ENCODE measurements at places on chromosomes 4 and X. TPM values are rescaled to one million over a fixed set of nuclear protein-coding genes. Genes with fewer than 3 reads are reported as not detected.

The TBX22 gene
- total RNA-seq, result not detected

GRCh38 chr4:865121-865465 lies 39.2 kb upstream of the CPLX1 start:
- ATAC-seq, result no peak

The RASGEF1B gene
- 8.2 TPM for total RNA-seq

DNA sequence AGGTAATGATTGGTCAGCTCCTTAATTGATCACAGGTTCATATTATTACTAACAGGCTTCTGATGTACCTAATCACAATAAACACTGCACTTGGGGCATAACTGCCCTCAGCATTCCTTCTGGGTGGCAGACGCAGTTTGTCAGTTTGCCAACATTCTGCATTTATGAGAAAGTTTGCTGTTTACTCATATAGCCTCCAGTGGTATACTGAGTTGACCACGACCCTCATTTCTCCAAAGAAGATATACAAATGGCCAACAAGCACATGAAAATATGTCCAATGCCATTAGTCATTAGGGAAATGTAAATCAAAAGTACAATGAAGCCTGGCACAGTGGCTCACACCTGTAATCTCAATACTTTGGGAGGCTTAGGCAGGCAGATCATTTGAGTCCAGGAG lies 26.3 kb downstream of the EFHC2 start:
- no peak for ATAC-seq

DNA sequence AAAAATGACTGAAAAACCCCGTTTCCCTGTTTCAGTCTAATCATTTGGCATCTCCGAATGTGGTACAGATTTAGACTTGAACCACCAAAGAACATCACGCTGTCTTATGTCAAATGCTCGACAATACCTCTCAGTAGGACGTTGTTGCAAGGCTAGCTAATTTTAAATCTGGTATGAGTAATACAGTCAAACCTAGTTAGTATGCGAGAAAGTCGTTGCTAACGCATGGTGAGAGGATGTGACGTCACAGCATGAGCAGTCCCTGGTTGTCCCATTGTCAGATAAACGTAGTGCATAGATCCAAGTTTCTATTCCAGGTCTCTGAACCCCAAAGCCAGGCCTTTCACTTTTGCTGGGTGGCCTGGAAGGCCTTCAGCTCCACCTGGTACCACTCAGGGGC lies 44.7 kb downstream of the SETD7 start:
- ATAC-seq, result no peak

DNA sequence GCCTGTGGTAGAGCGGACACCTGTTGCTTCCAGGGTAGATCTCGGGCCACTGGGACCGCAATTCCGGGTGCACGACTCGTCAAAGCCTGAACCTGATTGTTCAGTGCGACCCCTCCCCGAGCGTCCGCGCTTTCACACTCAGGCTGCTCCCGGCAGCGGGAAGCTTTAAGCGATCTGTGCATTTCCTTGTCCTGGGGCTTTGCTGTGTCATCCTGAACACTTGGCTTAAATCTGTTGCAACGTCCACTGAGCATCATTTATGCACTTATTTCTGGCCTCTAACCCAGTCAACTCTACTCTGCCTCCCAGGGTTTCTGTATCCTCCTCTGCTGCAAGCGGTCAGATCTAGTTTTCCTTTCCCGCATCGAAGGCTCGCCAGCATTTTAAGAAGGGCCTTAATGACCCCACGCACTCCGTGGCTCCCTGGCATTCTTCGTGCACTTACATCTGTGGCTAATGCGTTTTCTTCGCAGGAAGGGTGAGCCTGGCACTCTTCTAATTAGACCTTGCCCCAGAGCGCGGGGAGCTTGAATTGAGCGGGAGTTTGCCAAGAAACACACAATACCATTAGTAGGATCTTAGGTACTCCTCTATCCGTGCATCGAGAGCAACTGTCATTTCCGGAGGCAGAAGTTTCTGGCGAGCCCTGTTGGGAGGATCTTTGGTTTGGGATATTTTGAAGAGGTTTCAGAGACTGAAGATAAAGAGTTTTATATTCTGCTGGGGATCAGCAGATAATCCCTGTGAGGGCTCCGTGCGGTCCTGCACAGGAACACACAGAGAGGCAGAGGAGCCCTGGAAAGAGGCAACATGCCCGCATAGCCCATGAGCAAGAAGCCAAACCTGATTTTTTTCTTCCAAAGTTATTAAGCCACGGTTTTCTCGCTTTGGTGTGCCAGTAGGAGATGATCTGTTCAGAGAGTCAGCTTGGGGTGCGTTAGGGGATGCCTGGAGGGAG lies 654 bp upstream of the DDIT4L start:
- peak; percentile 58 for ATAC-seq

The RNF150 gene
- total RNA-seq, result 70.5 TPM

The CNGA1 gene
- total RNA-seq, result not detected

The FOXR2 gene
- total RNA-seq, result 0.27 TPM

The GPR50 gene
- not detected for total RNA-seq

GRCh38 chr4:36997727-36998126 lies 246.8 kb upstream of the NWD2 start:
- no peak for ATAC-seq

- ATAC-seq, result no peak
These were observed 1.9 kb downstream of the SLC10A3 start for GRCh38 chrX:154488336-154489075.

GRCh38 chr4:10554694-10555093 lies 97.5 kb upstream of the ZNF518B start:
- ATAC-seq, result peak; percentile 74

DNA sequence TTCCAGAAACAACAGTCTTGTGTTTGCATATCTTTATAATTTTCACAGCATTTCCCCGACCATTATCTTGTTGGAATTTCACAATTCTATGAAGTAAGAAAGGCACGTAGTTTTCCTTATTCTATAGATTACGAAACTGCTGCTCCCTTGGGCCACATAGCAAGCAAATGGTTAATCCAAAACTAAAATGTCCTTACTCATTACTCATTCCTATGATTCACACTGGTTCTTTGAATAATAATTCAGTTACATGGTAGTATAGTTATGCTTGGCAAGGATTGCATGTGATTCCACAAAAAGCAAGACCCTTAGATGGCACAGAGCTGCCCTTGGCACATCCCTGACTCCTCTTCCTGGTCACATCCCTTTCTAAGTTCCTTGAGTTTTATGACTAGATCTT lies 51.2 kb downstream of the OR13H1 start:
- ATAC-seq, result no peak

GRCh38 chr4:61727286-61727685 lies 527.2 kb downstream of the ADGRL3 start:
- ATAC-seq, result no peak

The EGF gene
- not detected for total RNA-seq

The SLITRK2 gene
- 0.93 TPM for total RNA-seq

The PDGFRA gene
- 146 TPM for total RNA-seq

DNA sequence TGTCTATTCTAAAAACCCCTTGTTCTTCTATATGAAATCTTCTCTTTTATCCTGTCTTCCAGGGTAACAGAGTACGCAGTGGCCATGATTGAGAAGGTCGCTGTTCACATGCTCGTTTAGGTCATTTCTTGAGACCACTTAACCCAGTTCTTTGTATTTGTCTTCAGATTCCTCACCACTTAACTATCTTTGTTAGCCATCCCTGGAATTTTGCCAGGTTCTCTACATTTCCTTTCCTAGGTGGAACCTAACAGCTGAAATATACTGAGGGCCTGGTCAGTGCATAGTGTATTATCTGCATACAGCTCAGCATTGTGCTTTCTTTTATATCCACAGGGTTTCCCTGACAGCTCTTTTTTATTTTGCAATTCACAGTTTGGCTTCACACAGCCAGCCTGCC lies 148.9 kb upstream of the GALNT7 start:
- no peak for ATAC-seq

The ADAM29 gene
- not detected for total RNA-seq

The CSAG3 gene
- total RNA-seq, result not detected

- ATAC-seq, result no peak
These were observed 126.6 kb upstream of the NDST3 start for GRCh38 chr4:117907646-117908045.

DNA sequence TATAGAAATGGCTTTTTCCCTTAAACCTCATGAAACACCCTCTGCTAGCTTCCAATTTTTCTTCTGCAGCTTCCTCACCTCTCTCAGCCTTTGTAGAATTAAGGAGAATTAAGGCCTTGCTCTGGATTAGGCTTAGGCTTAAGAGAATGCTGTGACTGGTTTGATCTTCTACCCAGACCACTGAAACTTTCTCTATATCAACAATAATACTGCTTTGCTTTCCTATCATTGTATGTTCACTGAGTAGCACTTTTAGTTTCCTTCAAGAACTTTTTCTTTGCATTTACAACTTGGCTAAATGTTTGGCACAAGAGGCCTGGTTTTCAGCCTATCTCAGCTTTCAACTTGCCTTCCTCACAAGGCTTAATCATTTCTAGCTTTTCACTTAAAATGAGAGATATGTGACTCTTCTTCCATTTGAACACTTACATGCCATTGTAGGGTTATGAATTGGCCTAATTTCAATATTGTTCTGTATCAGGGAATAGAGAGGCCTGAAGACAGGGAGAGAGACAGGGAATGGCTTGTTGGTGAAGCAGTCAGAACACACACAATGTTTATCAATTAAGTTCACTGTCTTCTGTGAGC lies 28.2 kb downstream of the TMEM154 start:
- no peak for ATAC-seq

DNA sequence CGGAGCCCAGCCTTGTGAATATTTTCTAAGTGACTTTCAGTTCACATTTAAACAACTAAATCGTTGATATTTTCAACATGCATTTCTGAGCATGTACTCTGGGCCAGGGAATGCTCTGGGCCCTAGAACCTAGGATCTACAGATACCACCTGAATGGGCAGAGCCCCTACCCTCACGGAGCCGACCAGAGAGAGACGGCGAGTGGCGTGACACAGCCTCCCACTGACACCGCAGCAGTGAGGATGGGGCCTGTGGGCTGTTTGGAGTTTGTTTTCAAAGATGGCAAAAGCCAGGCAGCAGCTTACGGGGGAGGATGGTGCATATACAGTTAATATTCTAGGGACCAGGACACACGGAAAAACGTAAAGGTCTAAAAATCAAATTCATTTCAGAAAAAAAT lies 17.7 kb downstream of the NELFA start:
- no peak for ATAC-seq

The EXOC1 gene
- total RNA-seq, result 46.1 TPM

DNA sequence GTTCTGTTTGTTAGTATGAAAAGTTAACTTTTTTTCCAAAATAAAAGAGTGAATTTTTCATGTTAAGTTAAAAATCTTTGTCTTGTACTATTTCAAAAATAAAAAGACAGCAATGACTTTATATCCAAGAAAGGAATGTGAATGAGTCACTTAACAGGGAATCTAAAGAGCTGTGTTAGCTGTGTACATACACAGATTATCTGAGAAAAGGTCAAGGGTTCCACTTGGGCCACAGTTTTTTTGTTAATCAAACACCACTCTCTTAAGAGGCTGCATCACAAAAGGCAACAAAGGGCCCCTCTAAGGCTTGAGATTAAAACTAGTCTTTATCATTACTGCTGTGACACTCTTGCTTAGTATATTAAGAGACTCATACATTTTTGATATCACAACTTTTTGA lies 82.1 kb downstream of the FIP1L1 start:
- ATAC-seq, result no peak

- no peak for ATAC-seq
These were observed 4.5 kb downstream of the GLRA2 start for GRCh38 chrX:14533867-14534266.

DNA sequence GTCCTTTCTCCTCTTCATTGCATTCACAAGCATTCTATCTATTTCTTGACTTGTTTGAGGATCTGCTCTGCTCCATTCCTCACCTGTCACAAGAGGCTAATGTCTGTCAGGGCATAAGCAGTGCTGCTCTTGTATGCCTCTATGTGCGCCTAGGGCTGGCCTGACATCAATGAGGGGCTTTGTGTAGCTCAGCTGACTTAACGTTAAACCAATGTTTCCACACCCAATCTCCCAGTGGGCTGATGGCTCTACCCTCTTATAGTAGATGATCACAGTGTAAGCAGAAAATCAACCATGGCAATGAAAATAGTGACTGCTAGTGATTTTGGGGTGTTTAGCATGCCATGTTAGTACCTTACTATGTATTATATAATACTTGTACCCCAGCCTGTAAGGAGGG lies 139.0 kb downstream of the UNC5C start:
- ATAC-seq, result no peak

- no peak for ATAC-seq
These were observed 645.0 kb upstream of the ATOH1 start for GRCh38 chr4:93183576-93183975.

The L1CAM gene
- total RNA-seq, result 16.2 TPM

GRCh38 chr4:82255657-82256056 lies 118.1 kb downstream of the HNRNPD start:
- ATAC-seq, result no peak

GRCh38 chr4:108881190-108881589 lies 118.3 kb upstream of the ETNPPL start:
- no peak for ATAC-seq

DNA sequence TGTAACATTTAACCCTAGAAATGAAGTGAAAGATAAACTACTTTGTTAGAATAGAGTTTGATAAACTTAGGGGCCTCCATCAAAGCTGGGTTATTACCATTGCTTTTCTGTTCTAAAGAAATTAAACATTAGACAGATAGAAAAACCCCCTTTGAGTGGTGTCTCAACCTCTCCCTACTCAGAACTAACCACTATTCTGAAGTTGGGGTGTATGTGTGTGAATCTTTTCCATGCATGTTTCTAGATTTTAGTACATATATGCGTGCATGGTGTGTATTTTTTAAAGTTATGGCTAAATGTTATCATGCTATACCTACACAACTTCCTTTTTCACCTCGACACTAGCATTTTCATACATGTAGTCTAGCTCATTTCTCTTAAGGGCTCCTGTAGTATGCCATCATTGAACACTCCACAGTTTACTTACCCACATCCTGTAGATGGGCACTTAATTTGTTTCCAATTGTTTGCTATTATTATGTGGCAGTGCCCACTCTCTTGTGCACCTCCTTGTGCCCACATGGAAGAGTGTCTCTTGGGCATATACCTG lies 25.7 kb downstream of the GEMIN8 start:
- no peak for ATAC-seq

The ASB11 gene
- 0.67 TPM for total RNA-seq

DNA sequence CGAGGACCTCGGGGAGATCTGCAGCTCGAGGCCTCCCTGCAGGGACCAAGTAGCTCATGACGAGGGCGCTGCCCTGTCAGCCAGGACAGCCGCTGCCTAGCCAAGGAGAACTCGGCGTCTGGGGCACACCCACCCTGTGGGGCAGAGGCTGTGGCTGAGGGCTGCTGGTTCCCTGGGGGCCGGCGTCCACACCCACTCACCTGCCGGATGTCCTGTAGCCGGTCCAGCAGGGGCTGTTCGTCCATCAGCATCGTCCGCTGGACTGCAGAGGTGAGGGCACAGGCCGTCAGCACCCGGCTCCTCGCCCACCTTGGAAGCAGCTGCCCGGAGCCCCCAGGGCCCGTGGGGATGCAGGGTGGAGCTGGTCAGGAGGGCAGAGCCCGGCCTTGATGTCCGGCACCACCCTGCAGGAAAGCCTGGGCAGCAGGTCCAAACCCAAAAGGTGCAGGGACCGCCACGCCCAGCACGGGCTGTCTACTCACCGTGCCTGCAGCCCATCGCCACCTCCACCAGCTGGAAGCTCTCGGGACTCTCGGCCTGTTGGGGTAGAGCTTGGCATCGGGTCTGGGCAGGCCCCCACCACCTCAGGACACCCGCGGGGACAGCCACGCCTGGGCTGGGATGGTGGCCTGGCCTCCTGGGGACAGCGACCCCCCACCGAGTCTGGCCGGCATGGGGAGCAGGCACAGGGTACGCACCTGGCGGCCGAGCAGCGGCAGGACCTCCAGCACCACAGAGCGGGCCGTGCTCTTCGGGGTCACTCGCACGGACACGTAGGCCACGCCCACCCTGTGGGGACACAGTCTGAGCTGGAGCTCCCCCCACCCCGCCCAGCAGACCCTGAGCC lies 6.9 kb downstream of the DGKQ start:
- no peak for ATAC-seq

GRCh38 chrX:131308980-131309379 lies 19.9 kb upstream of the IGSF1 start:
- ATAC-seq, result no peak

Data from gastroesophageal sphincter (tissue), 4 donors.